Daoy (cell line): ENCODE measurements at places on chromosomes 16 and 17. TPM values are rescaled to one million over a fixed set of nuclear protein-coding genes. Genes with fewer than 3 reads are reported as not detected.

ELP5 gene
- total RNA-seq = 34.9 and 50.3 TPM in 2 replicates

MYH1 gene
- not detected in 2 replicates for total RNA-seq

TNFRSF13B gene
- total RNA-seq = not detected in 2 replicates

CCT6B gene
- 2.1 and 3.5 TPM in 2 replicates for total RNA-seq

KRT35 gene
- not detected in 2 replicates for total RNA-seq

PLCD3 gene
- 5.3 and 8.7 TPM in 2 replicates for total RNA-seq

DNAJA3 gene
- 54.8 and 73.9 TPM in 2 replicates for total RNA-seq

CD19 gene
- not detected in 2 replicates for total RNA-seq

CORO6 gene
- 0.51 TPM in 1 of 2 replicates, not detected in the other for total RNA-seq

DHRS7C gene
- not detected in 2 replicates for total RNA-seq

CUEDC1 gene
- 5.0 and 7.0 TPM in 2 replicates for total RNA-seq

CA7 gene
- total RNA-seq = not detected in 2 replicates

TMEM204 gene
- total RNA-seq = 1.1 TPM in 1 of 2 replicates, not detected in the other

FAM20A gene
- not detected in 2 replicates for total RNA-seq

PYCARD gene
- total RNA-seq = 14.7 and 23.3 TPM in 2 replicates

CDH1 gene
- total RNA-seq = under 0.01 TPM in 1 of 2 replicates, not detected in the other

FOXL1 gene
- 4.9 and 5.0 TPM in 2 replicates for total RNA-seq

SLC52A1 gene
- total RNA-seq = not detected in 2 replicates

SDR42E2 gene
- total RNA-seq = not detected in 2 replicates
